ENCODE measurements at places on chromosomes 5 and 9.

DNA sequence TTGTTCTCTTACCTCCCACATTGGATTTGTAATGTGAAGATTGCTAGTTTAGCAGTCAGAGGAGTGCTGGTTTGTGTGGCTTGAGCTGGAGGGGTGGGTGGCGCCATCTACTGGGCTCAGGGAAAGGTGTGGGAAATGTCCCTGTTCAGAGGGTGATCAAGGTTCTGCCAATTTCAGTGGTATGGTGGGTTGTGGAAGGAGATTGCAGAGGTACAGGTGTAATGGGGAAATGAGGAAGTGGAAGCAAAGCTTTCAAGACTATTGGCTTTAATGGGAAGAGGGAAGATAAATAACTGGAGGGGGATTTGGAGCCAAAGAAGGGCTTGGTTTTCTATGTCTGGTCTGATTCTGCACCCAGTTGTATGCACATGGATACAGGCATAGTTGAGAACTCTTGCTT lies 76.4 kb downstream of the OSMR start:
- DNase-seq = no peak

- no peak for DNase-seq
Observed at GRCh38 chr9:36450110-36450732, 50.2 kb upstream of the RNF38 start.

DNA sequence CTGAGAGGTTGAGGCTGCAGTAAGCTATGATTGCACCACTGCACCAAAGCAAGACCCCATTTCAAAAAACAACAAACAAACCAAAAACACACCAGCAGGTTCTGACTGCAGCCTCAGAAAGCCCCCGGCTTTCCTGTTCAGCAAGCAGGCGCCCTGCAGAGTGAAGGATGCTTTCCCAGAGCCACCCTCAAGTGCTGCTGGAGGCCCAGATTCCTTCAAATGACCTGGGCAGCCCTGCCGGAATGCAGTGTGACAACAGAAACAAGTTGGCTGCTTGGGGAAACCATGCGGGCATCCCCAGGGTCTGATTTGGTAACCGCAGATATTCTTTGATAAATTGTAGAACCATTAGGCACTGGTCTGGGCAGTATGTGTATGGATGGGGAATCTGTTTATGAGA lies 35.7 kb upstream of the GNE start:
- DNase-seq = no peak

- no peak for DNase-seq
Observed at GRCh38 chr9:35482071-35482470, 7.8 kb upstream of the RUSC2 start.

DNA sequence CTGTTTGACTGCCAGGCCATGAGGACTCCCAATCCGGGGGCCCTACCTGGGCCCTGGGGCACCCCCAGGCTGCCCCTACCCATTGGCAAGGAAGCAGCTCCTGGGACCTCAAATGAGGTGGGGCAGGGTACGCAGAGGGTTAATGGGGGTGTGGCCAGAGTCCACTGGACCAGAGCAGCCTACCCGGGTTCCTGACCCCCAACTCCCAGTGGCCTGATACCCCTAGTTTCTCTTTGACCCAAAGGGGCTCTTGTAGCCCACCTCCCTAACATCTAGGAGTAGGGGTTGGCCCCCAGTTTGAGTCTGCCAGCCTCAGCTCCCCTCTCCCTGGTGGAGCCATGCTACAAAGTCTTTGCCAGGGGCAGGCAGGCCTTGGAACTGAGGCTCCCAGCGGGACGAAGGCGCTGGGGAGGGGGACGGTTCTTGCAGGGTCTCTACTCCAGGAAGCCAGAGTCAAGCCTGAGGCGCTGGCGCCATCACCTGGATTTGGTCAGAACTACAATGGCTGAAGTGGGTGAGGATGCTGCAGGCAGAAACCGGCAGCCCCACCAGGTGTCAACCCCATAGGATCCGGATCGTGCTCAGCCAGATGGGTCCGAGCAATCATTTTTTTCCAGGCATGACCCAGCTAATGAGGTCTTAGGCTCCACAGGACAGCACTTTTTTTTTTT lies 8.4 kb upstream of the CERCAM start:
- no peak for DNase-seq

GRCh38 chr9:101307051-101307450 lies 77.8 kb downstream of the BAAT start:
- DNase-seq = no peak

DNA sequence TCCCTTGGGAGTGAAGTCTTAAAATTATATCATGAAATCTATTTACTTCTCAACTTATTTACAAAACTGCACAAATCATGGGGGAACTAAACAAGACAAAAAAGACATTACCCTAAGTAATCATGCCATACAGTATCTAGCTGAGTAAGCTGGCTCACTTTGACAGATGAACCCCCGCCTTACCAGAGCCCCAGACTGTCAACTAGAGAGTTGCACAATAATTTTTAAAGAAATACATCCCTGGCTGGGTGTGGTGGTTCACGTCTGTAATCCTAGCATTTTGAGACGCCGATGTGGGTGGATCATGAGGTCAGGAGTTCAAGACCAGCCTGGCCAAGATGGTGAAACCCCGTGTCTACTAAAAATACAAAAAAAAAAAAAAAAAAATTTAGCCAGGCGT lies 62.3 kb downstream of the LPAR1 start:
- no peak for DNase-seq

GRCh38 chr5:54325610-54326311 lies 15.4 kb upstream of the ARL15 start:
- no peak for DNase-seq

GRCh38 chr5:172710676-172711075 lies 60.3 kb downstream of the DUSP1 start:
- DNase-seq = no peak

- no peak for DNase-seq
Observed at GRCh38 chr9:19511694-19512093, 102.9 kb downstream of the ACER2 start.

GRCh38 chr5:179281694-179282093 lies 63.6 kb downstream of the ADAMTS2 start:
- no peak for DNase-seq

DNA sequence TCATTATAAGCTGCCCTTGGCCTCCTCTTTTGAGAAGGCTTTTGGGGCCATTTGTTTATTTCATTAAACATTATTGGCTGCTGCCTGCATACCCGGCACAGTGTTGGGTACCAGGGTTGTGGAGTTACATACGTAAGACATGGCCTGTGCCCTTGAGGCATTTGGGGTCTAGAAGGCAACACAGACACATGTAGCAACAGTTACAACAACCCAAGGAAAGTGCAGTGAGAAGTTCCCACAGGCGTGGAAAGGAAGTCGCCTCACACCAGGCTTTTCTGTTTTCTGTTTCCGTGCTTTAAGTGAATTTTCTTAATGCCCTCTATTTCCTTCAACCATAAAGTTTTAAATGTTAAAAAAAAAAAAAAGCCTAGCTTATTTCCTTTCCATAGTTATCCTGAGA lies 47.4 kb downstream of the GALNT10 start:
- no peak for DNase-seq

DNA sequence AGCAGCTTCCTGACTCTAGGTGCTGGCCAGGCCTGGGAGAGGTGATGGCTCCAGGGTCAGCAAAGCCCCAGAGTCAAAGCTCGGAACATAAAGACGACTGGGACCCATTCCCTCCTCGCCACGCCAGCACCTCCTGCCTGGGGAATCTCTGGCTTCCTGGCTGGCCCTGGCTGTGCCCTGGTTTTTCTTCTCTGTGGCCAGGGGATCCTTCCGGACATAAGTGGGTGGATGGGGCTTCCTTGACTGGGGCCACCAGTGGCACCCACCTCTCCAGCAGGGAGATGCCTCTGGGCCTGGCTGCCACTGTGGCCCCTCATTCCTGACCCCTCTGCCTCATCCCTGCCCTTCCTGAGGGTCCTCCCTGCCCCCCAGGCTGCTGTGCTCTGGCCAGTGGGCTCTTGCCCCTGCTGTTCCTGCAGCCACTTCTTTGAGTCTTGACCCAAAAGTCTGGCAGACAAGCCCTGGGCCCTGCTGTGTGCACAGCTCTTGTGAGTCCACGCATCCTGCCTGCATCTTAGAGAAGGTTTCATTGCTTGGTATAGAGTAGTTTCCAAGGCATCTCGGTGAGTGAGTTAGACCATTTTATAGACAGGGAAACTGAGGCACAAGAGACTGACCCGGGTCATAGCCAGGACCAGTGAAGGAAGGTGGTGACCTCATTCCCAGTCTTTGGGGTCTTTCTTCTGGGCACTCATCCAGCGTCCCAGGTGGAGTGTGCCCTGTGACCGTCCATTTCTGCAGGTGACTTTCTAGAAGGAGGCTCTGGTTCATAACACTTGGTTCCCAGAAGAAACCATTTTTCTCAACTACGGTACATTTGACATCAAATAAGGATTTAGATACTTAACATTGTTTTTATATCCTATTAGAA lies 17.3 kb upstream of the LPCAT1 start:
- peak; percentile 67 for DNase-seq

DNA sequence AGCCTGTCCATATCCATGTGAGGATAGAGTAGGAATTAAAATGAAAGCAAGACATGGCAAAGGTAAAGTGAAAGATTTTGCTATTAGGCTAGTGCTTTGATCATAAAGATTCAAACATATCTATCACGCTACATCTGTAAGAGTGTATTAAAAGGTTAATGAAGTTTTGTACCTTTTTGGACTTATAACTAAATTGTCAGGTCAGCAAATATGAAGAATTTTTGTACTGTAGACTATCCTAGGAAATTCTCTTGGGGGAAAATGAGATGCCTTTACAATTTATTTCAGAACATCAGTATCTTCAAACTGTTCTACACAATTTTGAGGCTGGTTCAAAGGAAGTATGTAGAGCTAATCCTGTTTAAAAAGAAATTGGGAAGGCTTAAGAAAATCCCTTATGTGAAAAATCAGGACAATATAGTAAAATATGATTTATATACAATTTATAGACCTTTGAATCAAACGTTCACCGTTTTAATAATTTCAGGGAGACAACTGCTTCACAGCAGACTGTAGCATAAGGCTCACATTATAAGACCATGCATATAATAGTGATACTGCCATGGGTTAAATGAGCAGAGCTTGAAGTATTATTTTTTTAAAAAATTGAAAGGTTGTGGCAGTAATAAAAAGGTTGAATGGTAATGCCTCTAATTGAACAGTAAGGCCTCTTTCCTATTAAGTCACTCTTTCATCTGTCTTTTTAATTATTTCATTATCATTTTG lies 639.5 kb upstream of the ARRDC3 start:
- no peak for DNase-seq

- DNase-seq = no peak
Observed at GRCh38 chr9:79111653-79112052, 460.1 kb upstream of the TLE4 start.

DNA sequence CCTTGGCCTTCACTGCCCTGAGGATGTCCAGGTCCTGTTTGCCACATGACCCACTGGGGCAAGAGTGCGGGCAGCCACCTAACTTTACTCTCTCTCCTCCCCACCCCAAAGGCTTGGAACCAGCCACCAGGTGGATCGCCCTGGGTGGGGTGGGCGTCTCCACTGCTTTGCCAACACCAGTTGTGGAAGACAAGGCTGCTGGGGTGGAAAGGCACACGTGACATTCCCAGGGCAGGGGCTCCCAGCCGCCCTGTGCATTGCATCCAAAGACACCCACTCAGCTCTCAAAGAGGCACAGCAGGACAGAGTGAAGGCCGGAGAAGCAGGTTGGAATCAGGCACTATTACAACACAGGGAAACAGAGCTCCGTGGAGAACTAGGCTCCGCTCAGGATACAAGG lies 162.2 kb downstream of the OLFM1 start:
- no peak for DNase-seq

- DNase-seq = no peak
Observed at GRCh38 chr9:105051897-105052296, 123.9 kb upstream of the ABCA1 start.

GRCh38 chr5:142783601-142784341 lies 13.6 kb downstream of the ARHGAP26 start:
- DNase-seq = no peak

DNA sequence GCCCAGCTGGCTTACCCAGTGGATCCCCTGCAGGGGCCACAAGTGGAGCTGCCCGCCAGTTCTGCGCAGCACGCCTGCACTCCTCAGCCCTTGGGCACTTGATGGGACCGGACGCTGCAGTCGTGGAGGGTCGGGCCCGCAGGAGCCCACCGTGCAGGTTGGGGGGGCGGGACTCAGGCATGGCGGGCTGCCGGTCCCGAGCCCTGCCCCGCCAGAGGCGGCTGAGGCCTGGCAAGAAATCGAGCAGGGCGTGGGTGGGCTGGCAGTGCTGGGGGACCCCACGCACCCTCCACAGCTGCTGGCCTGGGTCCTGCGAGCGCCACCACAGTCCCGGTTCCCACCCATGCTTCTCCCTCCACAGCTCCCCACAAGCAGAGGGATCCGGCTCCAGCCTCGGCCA lies 19.2 kb upstream of the BTNL3 start:
- no peak for DNase-seq

- DNase-seq = peak; percentile 95
Observed at GRCh38 chr9:107750741-107751566, 261.4 kb upstream of the KLF4 start.

- DNase-seq = no peak
Observed at GRCh38 chr9:86974421-86974820, 27.1 kb upstream of the GAS1 start.

DNA sequence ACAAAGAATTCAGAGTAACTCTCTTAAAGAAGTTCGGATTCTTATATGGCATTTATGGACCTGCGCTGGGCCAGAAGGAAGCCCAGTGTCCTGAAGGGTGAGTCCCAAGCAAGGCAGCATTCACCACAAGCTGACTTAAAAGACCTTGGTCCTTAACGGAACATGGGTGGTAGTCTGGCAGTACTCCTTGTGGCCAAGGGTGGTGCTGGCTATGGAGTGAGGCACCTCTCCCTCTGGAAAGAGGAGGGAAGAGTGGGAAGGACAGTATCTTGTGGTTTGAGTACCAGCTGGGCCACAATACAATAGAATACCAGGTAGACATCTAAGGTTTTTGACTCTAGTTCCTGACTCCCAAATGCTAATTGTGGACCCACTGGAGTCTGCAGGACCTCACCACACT lies 425.7 kb upstream of the CYLC2 start:
- DNase-seq = no peak

DNA sequence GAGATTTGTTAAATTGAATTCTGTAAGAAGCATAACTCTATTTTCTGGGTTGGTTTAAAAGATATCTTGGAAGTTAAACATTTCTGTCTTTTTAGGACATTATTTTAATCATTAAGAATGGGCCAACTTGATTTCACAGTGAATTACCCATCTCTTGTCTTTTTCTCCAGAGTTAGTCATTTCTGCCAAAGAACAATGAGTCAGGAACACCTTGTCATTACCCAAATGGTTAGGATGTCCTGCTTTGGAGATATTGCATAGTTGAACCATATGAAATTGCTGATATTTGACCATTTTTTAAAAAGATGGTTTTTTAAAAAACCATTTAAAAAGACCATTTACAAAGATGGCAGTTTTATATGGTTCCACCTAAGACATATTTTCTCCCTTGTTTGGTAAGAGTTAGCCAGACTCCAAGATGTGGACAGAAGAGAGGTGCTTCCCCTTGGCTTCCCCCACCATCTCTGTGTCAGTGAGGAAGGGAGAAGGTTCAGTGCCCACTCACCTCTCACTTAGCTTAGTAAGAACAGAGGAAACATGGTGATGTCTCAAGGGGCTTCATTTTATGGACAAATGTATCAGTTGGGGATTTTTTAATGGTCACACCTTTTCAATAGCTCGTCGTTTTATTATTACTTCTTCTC lies 103.0 kb downstream of the PCSK1 start:
- no peak for DNase-seq

Measured in coronary artery (tissue), 2 donors.